ENCODE measurements at places on chromosomes 2 and 18. TPM values are rescaled to one million over a fixed set of nuclear protein-coding genes. Genes with fewer than 3 reads are reported as not detected.

The ILKAP gene
- 12.1 TPM for polyA plus RNA-seq

The KIF3C gene
- polyA plus RNA-seq = 81.1 TPM

The ABCG5 gene
- 0.48 TPM for polyA plus RNA-seq

The VWA3B gene
- 0.04 TPM for polyA plus RNA-seq

The OTX1 gene
- polyA plus RNA-seq = not detected

The TRIM43 gene
- not detected for polyA plus RNA-seq

The DSG2 gene
- polyA plus RNA-seq = not detected
